Activated CD4-positive, alpha-beta T cell treated with anti-CD3 and anti-CD28 coated beads, Interleukin-2, amount 50 U/mL, for 1 hour (primary cell): ENCODE measurements at places on chromosomes 6 and 20.

DNA sequence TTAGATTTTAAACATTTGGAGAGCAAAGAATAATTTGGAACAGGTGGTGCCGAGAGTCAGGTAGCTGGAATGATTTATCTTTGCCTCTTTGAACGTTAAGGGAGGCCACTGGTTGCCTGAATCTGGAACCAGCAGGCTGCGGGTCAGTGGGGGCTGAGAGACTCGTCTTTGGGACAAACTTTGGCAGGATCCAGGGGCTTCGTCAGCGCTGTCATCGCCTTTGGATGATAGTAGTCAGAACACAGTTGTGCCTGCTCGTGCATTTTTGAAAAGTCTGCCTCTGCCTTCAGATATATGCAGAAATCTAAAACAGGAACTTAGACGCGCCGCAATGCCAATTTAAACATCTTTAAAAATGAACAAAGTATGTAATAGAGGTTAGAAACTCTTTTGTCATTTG is 5.0 kb downstream of the EYA2 start:
- DNase-seq: no peak

GRCh38 chr20:62494537-62494936 is 18.7 kb upstream of the GATA5 start:
- DNase-seq: no peak

DNA sequence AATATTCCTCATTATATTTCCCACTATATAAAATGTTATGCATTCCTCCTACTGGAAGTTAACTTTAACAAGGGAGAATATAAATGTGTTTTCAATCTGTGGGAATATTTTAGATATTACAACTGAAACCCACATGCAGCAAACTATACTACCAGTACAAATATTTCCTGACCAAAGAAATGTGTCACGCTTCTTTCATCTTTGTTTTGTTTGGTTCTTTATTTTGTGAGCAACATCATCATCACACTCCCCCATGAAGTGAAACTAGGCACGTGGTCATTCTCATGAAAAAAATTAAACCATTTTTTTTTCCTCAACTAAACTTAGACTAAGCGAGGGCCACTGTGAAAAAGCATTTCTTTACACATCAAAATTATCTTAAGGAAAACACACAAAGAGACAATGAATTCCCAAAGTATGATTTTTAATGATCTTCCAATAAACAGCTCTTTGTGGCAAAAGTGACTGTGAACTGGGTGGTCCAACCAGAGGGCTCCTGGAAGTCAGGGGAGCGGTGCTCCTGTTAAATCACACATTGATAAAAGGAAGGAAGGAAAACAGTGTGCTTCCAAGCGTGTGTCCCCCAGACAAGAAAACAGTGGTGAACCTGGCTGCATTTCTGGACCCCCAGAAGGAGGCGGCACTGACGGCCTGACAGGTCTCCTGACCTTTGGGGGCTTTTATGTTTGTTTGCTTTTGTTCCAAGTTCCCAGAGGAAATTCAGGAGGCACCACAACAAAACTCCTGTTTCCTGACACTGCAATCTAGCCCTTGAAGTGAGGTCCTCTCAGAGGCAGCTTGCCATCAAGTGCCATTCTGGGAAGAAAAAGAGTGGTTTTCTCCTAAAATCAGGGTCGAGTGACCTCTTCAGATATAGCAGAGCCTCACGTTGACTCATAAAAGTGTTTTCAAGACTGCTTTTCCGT is 166.8 kb upstream of the FOXQ1 start:
- DNase-seq: no peak

- no peak for DNase-seq
These were observed 216.6 kb upstream of the HS3ST5 start for GRCh38 chr6:114559419-114559818.

- no peak for DNase-seq
These were observed 45.9 kb downstream of the RIPOR3 start for GRCh38 chr20:50645253-50646068.

DNA sequence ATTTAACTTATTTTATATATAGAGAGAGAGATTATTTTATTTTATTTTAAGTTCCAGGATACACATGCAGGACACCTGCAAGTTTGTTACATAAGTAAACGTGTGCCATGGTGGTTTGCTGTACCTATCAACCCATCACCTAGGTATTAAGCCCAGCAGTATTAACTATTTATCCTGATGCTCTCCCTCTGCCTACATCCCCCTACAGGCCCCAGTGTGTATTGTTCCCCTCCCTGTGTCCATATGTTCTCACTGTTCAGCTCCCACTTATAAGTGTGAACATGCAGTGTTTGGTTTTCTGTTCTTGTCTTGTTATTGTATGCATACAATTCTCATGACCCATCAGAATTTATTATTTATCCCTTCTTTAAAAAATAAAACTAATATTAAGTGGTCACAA is 34.6 kb downstream of the FKBP1C start:
- no peak for DNase-seq

GRCh38 chr6:154830771-154831170 is 97.6 kb downstream of the SCAF8 start:
- DNase-seq: no peak

DNA sequence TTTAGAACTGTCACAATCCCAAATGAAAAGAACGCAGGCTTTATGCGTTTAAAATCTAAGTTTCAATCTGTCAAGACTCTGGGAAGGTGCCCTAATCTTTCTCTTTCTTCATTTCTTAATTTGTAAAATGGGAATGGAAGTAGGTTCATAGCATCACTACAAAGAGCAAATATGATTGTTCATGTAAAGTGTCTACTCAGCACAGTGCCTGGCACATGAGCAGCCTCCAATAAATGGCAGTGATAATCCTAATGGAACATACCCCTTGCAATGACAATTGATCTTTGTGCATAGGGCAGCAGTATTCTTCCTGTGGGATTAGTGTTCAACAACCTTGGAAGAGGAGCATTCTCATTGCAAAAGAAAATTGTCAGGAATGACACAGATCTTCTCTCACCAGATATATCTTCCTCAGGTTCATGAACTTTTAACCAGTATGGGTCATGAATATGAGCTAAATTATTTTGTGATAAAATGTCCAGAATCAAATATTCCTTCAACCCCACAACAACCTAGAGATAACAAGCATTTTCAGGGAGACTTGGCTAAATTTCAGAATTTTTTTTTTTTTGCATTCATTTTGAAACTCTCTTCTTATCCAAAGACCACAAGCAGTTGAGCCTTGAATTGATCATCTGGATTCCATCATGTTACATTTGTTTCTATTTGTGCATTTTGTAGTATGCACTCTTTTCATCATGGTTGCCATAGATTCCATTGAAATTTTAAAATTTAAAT is 149.1 kb downstream of the TBX18 start:
- DNase-seq: no peak

- DNase-seq: no peak
These were observed 80.9 kb upstream of the HTR1E start for GRCh38 chr6:86856379-86856778.

GRCh38 chr20:37358366-37359150 is 12.6 kb downstream of the SRC start:
- DNase-seq: no peak

- no peak for DNase-seq
These were observed 29.6 kb downstream of the NTSR1 start for GRCh38 chr20:62738025-62738881.

DNA sequence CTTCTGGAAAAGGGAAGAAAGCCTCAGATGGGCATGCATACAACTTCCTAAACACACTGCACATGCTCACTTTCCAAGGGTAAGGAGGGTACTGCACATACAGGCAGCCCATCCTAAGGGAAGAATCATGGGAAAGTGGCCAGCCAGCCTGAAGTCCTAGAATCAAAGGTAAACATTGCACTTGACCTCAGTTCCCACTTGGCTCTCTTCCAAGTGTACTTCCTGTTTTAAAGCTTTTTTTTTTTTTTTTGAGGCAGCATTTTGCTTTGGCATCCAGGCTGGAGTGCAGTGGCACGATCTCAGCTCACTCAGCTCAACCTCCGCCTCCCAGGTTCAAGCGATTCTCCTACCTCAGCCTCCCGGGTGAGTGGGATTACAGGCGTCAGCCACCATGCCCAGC is 225.3 kb upstream of the EPHA7 start:
- no peak for DNase-seq

DNA sequence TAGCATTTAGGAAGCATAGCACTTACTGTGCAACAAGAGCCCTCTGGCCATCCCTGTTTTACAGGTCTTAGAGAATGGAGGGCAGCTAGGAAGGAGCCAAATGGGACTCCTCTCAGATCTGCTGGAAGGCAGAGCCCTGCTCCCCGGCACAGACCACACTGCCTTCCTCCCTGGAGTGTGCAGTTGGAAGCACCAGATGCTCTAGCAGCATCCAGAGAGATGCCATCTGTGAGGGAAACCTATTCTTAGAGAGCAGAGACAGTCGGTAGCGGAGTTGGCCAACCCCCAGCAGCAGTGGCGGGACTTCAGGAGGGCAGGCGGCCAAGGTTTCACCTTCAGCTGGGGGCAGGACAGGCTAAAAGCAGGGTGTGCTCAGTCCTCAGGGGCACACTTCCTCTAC is 16.7 kb upstream of the E2F1 start:
- no peak for DNase-seq

GRCh38 chr6:149176971-149177667 is 140.4 kb upstream of the TAB2 start:
- DNase-seq: no peak

GRCh38 chr6:156963712-156964700 is 186.8 kb downstream of the ARID1B start:
- no peak for DNase-seq

- no peak for DNase-seq
These were observed 24.0 kb downstream of the DNMT3B start for GRCh38 chr20:32786059-32786760.

- DNase-seq: no peak
These were observed 150.8 kb downstream of the COL21A1 start for GRCh38 chr6:56096541-56096940.

- DNase-seq: no peak
These were observed 4.6 kb downstream of the HLA-DPB1 start for GRCh38 chr6:33080127-33081089.

GRCh38 chr6:6169141-6169540 is 151.3 kb downstream of the F13A1 start:
- DNase-seq: no peak

DNA sequence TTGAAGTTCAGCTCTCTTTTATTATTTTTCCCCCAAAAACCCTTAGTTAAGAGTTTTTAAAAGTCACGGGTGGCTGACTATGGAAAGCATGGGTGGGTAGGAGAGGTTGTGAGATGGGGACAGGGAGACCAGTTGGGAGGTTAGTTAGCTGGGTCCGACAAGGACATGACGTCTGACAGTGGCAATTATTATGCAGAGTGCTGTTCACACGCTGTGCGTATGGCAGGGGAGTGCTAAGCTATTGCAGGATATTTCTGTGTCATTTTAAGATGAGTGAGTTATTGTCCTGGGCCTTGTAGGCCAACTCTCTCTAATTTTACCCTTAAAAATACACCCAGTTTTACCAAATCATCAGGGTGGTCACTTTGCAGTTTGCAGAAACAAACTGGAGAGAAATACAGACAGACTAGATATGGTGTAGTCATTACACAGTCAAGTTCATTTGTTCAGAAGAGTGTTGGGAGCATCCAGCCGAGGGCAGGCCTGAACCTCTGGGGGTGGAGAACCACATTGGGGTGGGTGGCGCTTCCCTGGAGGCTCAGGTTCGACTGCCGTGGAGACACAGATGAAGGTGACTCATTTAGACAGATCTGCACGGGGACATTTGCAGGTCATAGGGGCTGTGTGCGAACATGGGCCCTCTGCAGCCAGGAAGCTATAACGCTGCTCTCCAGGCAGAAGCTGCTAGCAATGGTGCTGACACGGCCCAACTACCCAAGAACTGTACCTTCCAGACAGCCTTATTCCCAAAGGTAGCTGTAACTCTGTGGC is 307.6 kb downstream of the QKI start:
- DNase-seq: no peak

GRCh38 chr6:41467061-41467460 is 79.1 kb upstream of the FOXP4 start:
- no peak for DNase-seq

DNA sequence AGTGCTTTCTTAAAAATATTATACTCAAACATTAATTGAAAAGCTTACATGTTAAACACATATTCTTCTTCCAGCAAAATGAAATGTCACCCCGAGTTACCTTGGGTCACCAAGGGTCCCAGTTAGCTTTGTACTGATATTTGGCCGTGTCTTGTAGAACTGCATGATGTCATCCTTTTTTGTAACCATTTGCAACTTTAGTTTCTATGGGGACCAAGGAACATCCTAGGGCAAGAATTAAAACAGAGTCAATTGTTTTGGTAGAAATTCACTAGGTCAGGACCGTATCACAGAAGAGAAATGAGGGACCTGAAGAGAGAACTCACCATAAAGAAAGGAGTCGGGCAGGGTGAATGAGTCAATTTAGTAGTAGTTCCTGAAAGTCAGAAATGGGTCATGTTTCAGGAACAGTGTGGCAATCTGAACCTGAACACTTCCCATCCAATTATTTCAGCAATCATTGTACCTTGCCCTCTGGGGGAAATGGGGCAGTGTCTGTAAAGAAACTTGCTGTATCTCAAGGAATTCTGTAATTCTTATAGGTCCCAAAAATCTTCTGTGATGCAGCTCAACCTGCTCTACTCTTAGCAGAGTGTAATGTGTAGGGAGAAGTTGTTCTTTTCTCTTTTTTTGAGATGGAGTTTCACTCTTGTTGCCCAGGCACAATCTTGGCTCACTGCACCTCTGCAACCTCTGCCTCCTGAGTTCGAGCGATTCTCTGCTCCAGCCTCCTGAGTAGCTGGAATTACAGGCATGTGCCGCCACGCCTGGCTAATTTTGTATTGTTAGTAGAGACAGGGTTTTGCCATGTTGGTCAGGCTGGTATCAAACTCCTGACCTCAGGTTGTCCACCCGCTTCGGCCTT is 5.3 kb upstream of the AKAP7 start:
- no peak for DNase-seq

DNA sequence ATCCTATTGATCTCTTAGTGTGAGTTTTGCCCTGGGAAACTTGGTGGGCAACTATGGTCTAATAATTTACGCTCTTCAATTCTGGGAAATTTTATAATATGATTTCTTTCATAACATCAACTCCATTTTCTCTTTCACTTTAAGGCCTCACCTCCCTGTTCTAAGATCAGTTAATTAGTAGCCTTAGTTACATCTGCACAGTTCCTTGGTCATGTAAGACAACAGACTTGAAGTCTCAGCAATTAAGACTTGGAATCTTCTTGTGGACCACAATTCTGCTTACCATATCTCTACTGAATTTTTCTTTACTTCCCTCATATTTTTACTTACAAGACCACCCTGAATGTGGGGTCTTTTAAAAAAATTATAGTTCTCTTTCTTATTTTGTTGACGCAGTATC is 8.7 kb downstream of the ENPP3 start:
- no peak for DNase-seq

GRCh38 chr20:2116170-2116940 is 14.7 kb downstream of the STK35 start:
- no peak for DNase-seq

- DNase-seq: no peak
These were observed 33.3 kb upstream of the TXLNB start for GRCh38 chr6:139325125-139325524.

DNA sequence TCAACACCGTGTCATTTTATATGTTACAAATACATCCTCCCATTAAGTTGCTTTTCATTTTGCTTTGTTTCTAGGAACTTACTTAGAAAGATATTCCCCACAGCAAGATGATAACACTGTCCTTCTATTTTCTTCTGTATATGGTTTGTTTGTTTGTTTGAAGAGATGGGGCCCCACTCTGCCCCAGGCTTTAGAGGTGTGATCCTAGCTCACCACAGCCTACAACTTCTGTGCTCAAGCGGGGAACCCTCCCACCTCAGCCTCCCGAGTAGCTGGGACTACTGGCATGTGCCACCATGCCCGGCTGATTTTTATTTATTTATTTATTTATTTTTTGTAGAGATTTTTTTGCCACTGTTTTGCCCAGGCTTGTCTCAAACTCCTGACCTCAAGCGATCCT is 14.2 kb upstream of the GMDS start:
- no peak for DNase-seq
